Amniotic stem cell (primary cell): ENCODE measurements at places on chromosomes 16 and 17.

- DNase-seq = no peak
Measured at GRCh38 chr17:80034791-80035686, 633 bp downstream of the TBC1D16 start.

DNA sequence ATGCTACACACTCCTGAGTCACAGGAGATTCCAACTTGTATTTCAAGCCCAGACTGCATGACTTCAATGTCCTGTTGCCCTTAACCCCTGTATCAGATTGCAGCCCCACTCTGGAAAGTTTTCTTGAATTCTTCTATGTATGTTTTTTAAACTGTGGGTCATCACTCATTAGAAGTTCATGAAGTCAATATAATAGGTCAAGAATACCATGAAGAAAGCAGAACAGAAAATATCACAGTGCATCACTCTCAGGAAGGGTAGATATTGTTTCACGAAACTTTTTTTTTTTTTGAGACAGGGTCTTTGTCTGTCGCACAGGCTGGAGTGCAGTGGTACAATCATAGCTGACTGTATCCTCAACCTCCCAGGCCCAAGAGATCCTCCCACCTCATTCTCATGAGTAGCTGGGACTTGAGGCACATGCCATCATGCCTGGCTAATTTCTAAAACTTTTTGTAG lies 20.5 kb downstream of the PRKCB start:
- DNase-seq = no peak

GRCh38 chr17:36632916-36633771 lies 31.8 kb downstream of the MRM1 start:
- DNase-seq = no peak

GRCh38 chr17:42669977-42670788 lies 6.6 kb downstream of the PLEKHH3 start:
- no peak for DNase-seq

GRCh38 chr17:44030482-44030881 lies 15.7 kb upstream of the TMEM101 start:
- DNase-seq = no peak

DNA sequence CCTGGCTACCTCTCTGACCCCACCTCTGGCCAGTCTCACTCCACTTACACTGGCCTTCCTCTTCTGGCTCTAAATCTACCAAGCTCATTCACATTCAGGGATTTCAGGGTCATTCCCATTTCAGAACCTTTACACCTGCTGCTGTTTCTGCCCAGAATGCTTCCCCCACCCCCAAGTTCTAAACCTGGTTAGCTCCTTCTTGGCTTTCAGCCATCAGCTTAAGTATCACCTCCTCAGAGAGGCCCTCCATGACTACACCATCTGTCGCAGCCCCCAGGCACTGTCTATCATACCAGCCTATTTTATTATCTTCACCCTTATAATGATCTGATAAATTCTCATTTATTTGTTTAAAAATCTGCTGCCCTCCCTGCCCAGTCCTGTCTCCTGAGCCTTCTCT lies 23.3 kb upstream of the NGFR start:
- no peak for DNase-seq

DNA sequence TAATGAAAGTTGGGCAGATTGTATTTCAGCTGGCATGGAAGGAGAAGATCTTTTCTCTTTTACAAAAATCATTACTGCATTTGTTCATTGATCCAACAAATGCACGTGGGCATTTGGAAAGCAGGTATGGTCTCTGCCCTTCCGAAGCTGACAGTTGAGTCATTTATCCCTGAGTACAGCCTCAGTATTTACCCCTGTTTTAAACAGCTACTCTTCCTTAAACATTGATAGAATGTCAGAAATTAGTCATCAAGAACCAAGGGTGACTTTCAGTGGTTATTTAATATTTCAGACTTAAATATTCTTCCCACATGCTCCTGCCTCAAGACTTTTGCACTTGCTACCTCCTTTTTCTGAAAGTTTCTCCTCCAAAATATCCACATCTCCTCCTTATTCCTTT lies 226.7 kb upstream of the HSBP1 start:
- DNase-seq = no peak

GRCh38 chr17:50311112-50311460 lies 34.8 kb upstream of the XYLT2 start:
- DNase-seq = no peak

DNA sequence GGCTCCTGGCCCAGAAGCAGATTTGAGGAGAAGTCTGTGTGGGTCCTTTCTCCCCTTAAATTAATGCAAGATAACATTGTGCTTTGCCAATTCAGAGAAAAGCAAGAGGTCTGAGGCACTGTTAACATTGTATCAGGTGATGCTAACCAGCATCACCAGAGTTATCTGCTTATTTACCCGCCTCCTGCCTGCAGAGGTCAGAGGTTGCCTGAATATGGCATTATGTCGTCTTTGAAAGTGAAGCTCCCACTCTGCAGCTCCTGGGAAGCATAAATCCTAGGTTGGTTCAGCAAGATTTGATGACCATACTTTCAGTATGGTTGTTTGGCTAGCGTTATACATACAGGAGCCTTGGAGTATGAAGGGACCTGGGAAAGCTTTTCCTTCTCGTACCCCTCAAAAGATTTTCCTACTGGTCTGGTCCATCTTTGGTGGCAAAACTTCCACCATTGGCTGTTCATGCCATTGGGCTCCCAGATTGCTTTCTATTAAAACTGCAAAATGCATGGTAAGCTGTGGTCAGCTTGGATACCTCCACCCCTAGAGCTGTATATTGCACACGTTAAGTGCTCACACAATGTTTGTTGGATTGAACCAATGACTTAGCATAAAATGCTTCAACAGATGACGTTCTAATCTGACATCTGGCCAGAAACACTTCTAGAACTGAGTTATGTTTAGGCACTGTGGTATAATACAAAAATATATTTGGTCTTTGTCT lies 24.1 kb downstream of the CHD9 start:
- DNase-seq = no peak
